ENCODE measurements at places on chromosomes 2 and 18.

DNA sequence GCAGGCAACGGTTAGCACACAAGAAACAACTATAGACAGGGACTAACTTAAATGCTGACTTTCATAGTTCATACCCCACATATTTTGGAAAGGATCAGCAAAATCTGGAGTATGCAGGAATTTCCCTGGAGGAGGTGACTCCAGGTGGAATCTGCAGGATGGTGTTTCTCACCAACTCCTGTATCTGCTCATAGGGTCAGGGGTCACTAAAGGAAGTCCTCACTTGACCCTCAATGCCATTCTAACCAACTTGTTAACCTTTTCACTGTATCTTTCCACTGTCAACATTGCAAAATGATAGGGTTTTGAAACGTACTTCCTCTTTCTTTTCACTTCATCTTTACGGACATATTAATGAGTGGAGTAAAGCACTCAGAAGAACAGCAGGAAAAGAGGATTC is 207.0 kb upstream of the CXCR4 start:
- no peak for DNase-seq

- DNase-seq, result no peak
Observed at GRCh38 chr18:55585920-55586561, 2.0 kb downstream of the TCF4 start.

GRCh38 chr2:43103093-43103404 is 123.4 kb downstream of the ZFP36L2 start:
- DNase-seq, result no peak

- DNase-seq, result no peak
Observed at GRCh38 chr2:12493031-12493513, 223.7 kb upstream of the TRIB2 start.

GRCh38 chr2:587087-587960 is 89.9 kb downstream of the TMEM18 start:
- no peak for DNase-seq

DNA sequence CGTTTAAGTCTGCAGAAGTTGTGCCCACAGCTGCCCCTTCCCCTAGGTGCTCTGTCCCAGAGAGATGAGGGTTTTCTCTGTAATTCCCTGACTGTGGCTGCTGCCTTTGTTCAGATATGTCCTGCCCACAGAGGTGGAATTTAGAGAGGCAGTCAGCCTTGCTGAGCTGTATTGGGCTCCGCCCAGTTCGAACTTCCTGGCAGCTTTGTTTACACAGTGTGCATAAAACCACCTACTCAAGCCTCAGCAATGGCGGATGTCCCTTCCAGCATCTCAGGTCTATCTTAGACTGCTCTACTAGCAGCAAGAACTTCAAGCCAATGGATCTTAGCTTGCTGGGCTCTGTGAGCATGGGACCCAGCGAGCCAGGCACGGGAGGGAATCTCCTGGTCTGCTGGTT is 48.1 kb downstream of the LHCGR start:
- no peak for DNase-seq

DNA sequence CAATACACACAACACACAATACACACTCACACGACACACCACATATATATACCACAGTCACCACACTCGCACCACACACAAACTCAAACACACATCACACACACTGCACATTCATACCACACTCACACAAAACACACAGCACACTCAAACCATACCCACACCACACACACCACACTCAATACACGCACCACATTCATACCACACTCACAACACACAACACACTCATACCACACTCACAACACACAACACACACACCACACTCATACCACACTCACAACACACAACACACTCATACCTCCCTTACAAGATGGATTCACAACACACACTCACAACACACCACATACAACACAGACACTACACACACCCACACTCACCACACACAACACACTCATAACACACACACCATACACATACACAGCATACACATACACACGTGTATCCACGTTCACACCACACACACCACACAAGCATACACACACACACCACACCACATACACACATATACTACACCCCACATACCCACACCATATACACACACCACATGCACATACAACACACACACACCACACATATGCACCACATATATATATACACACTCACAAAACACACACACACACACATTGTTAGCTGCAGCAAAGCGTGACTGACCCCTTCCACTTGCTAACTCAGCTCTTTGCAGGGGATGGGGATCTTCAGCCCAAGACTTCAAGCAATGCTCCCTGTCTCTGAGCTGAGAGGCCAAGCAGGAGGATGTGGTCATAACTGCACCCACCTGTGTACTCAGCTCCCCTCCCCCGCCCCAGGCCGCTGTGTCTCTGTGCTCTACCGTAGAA is 59.0 kb downstream of the SDC1 start:
- no peak for DNase-seq

DNA sequence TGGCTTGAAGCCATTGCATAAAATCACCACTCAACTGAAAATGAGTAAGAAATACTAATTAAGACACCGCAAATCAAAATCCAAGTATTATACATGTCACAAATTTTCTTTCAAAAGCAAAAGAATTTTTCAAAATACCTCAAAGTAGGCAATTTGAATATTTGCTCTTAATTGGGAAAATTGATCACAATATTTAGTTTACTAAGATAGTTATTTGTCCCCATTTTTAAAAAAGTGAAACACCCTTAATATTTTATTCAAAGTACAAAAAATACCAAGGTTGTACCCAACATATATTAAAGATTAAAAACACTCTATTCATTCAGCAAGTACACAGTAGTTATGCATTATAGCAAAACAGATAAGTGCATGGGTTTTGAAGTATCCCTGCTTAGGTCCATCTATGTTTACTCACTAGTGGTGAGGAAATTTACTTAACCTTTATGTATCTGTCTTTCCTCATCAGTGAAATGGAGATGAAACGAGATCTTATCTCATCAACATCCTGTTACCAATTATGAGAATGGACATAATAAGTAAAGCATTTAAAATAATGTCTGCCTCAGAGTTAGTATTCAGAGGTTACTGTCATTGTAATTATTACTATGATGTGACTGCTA is 35.1 kb downstream of the VPS54 start:
- peak; percentile 69 for DNase-seq

DNA sequence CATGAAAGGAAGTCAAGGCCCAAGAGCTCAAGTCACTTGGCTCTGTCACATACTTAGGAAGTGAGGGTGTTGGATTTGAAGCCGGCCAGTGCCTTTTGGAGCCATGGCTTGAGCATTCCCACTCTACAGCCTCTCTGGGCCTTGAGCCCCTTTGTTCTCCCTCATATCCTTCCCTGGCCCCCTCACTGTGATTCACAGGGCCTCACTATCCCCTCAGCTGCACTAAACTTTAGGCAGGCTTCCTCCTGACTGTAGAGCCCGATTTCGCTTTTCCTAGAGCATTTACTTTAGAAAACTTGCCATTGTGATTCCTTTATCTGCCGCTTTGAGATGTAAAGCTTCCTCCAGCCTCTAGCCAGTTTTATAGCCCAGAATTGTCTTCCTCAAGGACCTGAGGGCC is 107.6 kb downstream of the FBXO15 start:
- DNase-seq, result no peak

DNA sequence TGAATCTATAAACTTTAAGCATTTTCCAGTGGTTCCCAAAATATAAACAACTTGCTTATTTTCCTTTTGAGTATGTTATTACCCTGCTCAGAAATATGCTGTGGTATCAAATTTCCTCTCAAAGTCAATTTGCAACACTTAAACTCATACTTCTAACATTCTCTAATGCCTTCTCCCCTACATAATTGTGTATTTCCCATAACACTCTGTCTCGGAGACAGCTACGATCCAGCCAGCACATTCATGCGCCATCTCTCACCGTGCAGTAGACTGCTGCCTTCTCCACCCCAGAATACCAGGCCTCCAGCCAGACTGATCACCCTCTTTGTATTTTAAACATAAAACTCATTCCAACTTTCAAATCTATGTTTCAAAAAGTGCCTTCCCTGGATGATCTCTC is 41.8 kb downstream of the TIMM21 start:
- DNase-seq, result no peak

- no peak for DNase-seq
Observed at GRCh38 chr2:107989445-107989844, 3.1 kb downstream of the SLC5A7 start.

- DNase-seq, result no peak
Observed at GRCh38 chr2:65193446-65193845, 34.2 kb upstream of the ACTR2 start.

- no peak for DNase-seq
Observed at GRCh38 chr18:53701697-53702096, 522.8 kb downstream of the MBD2 start.

GRCh38 chr2:10934979-10935350 is 23.2 kb downstream of the KCNF1 start:
- DNase-seq, result peak; percentile 97

- DNase-seq, result peak; percentile 64
Observed at GRCh38 chr2:218658671-218659257, 659 bp downstream of the ZNF142 start.

DNA sequence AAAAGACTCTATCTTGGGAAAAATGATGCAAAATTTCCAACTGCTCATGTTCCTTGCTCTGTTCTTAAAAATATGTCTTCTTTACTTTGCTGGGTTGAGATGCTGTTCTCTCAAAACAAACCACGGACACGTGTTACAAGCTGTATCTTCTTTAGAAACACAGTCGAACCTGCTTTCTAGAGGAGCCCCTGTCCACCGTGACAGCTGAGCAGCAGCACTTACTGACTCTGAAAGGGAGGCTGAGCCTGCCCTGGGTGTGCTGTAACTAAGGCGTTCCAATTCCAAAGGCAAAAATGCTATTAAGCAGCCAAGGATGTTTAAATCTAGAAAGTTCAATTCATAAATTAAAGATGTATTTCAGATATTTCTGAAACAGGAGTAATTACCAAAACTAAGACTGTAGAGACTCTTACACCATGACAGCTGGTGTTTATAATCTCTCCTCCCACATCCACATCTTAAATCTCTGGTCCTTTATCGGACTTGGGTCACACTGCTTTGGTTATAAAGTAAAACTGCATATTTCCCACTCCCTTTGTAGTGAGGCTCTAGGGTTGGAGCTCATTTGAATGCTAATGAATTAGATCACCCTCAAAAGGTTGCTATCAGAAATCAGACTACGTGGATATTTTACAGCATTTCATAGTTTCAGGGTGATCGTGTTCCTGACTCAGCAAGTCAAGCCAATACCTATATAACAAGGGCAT is 281.2 kb upstream of the LYPD1 start:
- no peak for DNase-seq

DNA sequence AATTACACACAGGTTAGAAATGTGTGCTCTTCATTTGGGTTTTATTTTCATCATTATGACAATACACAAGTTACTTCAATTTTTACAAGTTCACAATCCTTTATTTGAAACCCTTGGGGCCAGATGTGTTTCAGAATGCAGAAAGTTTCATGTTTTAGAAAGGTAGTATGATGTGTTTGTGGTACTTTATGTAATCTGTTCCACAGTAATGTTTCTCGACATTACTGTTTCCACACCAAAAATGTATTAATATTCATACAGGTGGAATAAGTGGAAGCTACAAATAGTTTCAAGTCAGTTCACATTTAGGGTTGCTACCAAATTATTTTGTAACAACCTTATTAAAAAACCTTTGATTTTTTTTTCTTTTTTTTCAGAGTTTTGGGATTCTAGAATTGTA is 10.4 kb downstream of the UBE2E3 start:
- DNase-seq, result no peak

GRCh38 chr18:5197032-5197434 is at the start of gene AKAIN1:
Gene AKAIN1 (minus strand): TSS chr18:5197257. CDS start chr18:5197053, 204 bp downstream.
- peak; percentile 74 for DNase-seq

GRCh38 chr18:2891526-2892431 is 45.0 kb downstream of the EMILIN2 start:
- no peak for DNase-seq

DNA sequence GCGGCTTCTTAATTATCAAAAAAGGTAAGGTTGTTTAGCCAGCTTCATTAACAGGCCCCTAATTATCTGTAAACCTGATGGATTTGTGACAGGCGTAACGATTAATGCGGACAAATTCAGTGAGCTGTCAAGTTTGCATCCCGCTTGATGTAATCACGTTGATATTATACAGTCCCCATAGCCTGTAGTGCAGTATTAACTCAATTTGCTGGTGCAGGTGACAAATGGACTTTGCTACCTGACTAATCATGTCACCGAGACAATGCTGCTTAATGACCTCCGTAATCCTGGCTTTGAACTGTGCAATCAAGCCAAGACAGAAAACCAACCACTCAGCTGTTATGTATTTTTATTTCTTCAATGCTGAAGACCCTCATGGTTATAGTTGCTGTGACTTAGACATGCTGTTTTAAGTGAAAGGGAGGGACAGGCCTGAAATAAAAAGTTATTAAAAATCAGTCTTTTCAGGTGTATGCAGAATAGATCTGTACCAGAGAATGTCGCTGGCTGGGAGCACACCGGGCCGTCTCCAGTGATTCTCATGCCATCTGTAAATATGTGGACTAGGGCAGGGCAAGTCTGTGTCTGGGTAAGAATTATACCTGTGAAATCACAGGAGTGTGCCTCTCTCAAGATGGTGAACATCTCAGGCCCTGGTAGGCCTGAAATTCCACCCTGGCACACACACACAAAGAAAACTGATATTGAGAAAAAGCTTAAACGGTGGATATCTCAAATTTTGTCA is 4.3 kb downstream of the TSHZ1 start:
- no peak for DNase-seq

- peak; percentile 33 for DNase-seq
Observed at GRCh38 chr18:64270121-64270520, 121.2 kb upstream of the LINC00305 start.

- peak; percentile 12 for DNase-seq
Observed at GRCh38 chr2:152743002-152743401, 24.6 kb downstream of the ARL6IP6 start.

DNA sequence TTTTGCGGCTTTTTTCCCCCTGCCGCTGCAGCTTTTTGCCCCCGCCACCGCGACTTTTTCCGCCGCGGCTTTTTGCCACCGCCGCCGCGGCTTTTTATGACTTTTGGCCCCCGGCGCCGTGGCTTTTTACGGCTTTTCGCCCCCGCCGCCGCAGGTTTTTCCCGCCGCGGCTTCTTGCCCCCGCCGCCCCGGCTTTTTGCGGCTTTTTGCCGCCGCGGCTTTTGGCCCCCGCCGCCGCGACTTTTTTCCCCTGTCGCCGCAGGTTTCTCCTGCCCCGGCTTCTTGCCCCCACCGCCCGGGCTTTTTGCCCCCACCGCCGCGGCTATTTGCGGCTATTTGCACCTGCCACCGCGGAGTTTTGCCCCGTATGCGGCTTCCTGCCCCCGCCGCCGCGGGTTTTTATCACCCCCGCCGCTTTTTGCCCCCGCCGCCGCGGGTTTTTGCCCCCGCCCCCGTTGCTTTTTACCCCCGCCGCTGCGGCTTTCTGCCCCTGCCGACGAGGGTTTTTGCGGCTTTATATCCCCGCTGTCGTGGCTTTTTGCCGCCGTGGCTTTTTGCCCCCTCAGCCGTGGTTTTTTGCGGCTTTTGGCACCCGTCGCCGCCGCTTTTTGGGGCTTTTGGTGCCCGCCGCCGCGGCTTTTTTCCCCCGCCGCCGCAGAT is 2750.9 kb downstream of the RPIA start:
- DNase-seq, result no peak

- no peak for DNase-seq
Observed at GRCh38 chr2:179234658-179235240, 29.9 kb downstream of the SESTD1 start.
